ENCODE measurements at places on chromosomes 4 and X.

DNA sequence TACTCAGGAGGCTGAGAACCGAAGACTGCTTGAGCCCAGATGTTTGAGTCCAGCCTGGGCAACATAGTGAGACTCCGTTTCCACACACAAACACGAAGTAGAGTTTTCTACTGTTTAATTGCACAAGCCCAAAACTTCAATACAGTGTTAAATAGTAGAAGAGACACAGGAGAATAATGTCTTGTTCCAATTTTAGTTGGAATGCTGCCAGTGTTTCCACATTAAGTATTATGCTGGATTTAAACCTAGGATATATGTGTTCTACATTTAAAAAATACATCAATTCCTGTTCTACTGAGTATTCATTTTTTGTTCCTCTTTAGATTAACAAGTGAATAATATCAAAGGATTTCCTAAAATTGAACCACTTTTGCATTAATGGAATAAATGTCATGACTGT lies 91.3 kb downstream of the LCORL start:
- DNase-seq, result no peak

DNA sequence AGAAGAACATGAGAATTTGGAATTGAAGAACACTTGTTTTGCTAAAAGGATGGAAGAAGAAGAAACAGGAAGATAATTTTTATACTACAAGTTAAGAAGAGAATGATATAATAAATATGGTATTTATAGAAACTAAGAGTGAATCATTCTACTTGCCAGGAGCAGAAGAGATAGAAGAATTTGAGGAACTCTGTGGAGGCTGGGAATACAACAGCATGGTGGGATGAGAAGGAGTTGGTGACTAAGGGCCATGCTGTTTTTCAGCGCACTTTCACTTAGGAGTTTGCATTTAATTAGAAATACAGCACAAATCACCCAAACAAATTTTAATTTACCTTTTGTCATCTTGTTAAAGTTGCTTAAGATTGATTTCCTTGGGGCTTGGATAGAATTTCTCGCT lies 20.5 kb downstream of the HADH start:
- no peak for DNase-seq

DNA sequence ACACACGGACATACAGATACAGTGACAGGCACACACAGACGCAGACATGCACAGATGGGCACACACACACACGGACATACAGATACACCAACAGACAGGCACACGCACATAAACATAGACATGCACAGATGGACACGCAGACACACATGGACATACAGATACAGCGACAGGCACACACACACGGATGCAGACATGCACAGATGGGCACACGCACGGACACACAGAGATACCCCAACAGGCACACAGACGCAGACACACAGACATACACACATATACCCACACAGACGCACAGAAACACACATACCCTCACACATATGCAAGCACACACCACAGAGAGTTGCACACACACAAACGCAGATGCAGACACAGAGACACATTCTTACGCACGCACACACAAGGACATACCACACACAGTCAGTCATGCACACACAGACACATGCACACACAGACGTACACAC lies 24.4 kb upstream of the SLC25A6 start:
- DNase-seq, result no peak

DNA sequence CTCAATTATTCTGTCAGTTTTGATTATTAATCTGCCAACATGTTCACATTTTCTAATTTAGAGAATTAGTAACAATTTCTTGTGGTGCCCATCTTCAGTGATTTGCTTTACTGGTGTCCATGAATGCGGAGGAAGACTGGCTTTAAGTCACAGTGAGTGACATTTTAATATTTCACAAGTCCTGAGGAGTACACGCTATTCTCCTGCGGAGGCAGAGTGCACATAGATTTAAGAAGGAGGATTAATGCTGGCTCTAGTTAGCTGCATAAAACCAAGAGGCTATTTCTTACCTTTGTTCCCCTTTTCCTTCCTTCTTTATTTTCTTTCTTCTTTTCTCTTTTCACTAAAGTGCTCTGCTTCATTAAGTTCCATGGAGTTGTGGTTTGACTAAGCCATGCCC lies 495.2 kb upstream of the IGFBP7 start:
- DNase-seq, result no peak

- DNase-seq, result no peak
Measured at GRCh38 chrX:15916704-15917084, 62.1 kb upstream of the AP1S2 start.

DNA sequence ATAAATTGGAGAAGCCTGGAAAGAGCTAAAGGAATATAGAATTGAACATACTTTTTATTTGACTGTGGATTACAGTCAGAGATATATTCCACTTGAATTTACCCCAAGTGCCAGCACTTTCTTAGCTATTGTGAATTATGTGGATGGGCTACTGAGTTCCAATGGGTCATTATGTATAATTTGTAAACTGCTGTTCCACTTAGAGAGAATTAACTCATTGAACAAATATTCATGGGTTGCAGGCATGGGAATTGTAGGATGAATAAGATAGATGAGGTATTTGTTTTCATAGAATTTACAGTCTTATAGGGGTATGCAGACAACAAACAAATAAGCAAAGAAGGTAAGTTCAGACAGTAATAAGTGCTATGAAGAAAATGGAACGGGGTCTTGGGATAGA lies 195.7 kb downstream of the SHROOM3 start:
- DNase-seq, result no peak

- no peak for DNase-seq
Measured at GRCh38 chr4:122017296-122017695, 65.4 kb upstream of the TRPC3 start.

GRCh38 chr4:102959496-102959895 lies 60.0 kb downstream of the SLC9B1 start:
- no peak for DNase-seq

- no peak for DNase-seq
Measured at GRCh38 chr4:16583764-16584163, 314.7 kb downstream of the LDB2 start.

GRCh38 chrX:28016823-28017222 lies 35.6 kb upstream of the DCAF8L1 start:
- no peak for DNase-seq

- no peak for DNase-seq
Measured at GRCh38 chr4:117996891-117997290, 37.4 kb upstream of the NDST3 start.

DNA sequence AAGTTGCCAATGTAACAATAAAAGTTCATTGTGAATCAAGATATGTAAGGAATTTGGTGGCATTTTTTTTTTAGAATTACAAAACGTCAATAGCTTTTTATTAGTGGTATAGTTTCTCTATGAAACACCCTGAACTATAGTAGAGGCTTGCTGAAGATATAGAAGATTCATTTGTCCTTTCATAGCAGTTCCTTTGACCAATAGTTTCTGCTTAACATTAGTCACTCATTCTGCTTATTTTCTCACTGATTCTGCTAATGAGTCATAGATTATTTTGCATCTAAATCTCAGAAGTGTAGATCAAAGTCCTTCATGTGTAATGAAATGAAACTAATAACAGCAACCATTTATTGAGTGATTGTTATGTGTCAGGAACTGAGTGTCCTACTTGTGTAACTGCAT lies 205.0 kb upstream of the TET2 start:
- DNase-seq, result no peak

All from activated T-helper 1 cell treated with Interleukin-2 at 50 U/mL for 16 hours (primary cell).